ENCODE measurements at places on chromosomes 12 and 14. TPM values are rescaled to one million over a fixed set of nuclear protein-coding genes. Genes with fewer than 3 reads are reported as not detected.
A peak's percentile ranks its signal among the peaks of the same experiment; 100 is the strongest.

DNA sequence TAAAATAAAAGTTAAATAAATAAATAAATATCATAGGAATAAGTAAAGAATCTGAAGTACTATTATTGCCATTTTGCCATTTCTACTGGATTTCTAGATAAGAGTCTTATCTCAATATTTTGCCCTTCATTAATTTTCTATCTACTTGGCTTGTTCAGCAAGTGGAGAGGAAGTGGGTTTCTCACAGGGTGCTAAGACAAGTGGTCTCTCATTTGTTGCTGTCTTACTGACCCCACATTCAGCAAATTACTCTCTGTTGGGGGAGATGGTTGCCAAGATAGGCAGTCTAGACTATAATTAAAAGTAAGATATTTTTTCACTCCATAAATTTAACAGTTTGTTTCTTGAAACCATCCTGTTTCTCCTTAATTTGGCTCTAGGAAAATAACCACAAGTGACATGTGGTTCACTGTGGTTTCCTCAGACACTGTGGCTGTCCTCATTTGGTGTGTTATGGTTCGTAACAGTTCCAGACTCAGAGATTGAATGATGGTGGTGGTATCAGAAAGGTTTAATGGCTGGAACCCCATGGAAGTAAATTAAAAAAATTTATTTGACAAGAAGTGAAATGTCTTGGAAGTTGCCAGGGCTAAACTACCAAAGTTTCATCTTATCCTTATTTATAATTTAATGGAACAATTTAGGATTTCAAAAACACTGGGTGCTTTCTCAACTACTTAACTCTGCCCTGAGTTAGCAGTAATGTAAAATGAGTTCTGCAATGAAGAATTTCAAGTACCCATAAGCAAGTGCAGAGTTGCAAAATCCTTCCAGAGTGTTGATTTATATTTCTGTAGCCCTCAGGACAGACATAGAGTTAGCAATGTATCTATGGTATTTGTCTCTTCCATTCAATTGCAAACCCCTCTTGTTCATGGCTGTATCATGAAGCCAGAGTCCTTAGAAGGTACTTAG is 214.8 kb downstream of the MSRB3 start:
- H3K4me3 ChIP-seq = no peak overlapping the region
- H3K4me1 ChIP-seq = peaks cover 52% of the 10 kb centered on the region
- no peaks in the 10 kb centered on the region for H3K27me3 ChIP-seq
- DNase-seq = no peak

- DNase-seq = peak; percentile 82
- H3K4me1 ChIP-seq = peaks cover 36% of the 10 kb centered on the region
- no peaks in the 10 kb centered on the region for H3K27me3 ChIP-seq
- 0 out of 2 replicates have a peak overlapping the region, but pooled peaks have one; percentile 4 for H3K4me3 ChIP-seq
- peak overlapping the region; percentile 87 for H3K27ac ChIP-seq
These were observed 6.5 kb downstream of the HIP1R start for GRCh38 chr12:122841544-122842321.

GRCh38 chr12:85253853-85254252 is 26.2 kb upstream of the ALX1 start:
- no peak overlapping the region for H3K4me3 ChIP-seq
- H3K27me3 ChIP-seq = no peaks in the 10 kb centered on the region
- DNase-seq = no peak
- H3K27ac ChIP-seq = no peak overlapping the region
- no peaks in the 10 kb centered on the region for H3K36me3 ChIP-seq

DNA sequence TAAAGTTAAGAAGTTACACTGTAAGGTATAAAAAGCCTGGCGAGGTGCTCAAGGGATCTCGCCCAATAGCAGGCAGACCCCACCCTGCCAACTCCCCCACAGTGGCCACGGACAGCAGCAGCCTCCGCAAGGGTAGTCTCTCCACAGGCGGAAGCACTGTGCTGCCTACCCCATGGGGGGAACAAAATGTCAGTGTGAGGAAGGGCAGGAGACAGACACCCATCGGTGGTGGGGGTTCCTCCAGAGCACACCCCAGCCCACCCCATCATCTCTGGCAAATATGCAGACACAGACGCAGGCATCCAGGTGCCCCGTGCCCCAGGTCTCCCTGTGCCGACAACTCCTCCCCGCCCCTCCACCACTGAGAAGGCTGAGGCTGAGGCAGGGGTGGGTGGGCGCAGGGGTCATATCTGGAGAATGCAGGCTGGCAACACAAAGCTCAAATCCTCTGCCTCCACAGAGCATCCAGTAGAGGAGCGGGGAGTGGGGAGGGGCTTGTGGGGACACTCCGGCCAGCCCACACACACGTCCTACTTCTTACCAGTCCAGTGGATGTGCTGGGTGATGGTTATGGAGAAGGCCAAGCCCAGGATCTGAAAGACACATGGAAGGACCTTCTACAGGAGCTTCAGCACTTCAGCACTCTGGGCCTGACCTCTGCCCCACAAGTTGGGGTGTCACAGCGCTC is 68.3 kb upstream of the DDX11 start:
- H3K36me3 ChIP-seq = no peaks in the 10 kb centered on the region
- H3K27me3 ChIP-seq = no peaks in the 10 kb centered on the region
- peak overlapping the region; percentile 90 for H3K27ac ChIP-seq
- H3K4me3 ChIP-seq = no peak overlapping the region
- DNase-seq = no peak

DNA sequence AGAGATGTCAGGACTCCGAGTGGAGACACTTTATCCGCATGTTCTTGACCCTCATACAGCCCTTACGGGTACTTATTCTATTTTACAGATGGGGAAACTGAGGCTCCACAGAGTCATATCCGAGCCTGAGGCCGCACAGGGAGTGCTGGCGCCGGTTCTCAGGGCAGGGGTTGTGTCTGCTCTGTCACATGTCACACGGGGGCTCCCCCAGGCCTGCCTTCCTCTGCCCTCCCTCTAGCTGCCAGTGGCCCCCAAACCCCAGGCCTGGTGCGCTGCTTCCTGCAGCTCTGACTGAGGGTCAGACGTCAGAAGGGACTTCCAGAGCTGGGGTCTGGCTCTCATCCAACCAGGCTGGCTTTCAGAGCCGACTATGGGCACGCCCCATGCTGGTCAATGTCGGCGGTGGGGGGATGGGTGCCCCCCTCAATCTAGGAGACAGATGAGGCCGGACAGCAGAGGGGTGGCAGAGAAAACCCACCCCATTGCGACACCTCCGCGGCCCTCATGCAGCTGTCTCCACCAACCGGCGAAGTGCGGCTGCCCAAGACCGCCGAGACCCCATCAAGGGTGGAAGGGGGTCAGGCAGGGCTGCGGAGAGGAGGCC is 811 bp upstream of the INF2 start:
- H3K27me3 ChIP-seq = no peaks in the 10 kb centered on the region
- peak overlapping the region; percentile 40 for H3K27ac ChIP-seq
- DNase-seq = no peak
- peaks cover 41% of the 10 kb centered on the region for H3K4me1 ChIP-seq

DNA sequence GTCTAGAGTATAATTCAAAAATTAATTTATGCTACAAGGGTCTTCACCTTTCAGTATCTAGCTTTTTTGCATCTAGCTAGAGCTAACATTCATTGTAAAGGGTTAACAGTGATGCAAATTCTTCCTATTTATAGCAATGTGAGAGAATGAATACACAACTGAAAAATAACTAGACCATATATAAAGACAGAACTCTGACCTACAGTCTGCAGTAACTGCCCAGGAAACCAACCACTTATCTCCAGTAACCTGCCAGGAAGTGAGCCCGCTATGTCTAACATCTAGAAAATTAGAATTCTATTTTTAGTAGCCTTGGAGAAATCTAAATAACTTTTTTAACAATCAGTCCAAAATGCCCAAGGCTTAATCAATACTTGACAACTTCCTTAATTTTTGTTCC is 1021.9 kb downstream of the LRFN5 start:
- no peak overlapping the region for H3K4me3 ChIP-seq
- H3K4me1 ChIP-seq = no peaks in the 10 kb centered on the region
- DNase-seq = no peak

DNA sequence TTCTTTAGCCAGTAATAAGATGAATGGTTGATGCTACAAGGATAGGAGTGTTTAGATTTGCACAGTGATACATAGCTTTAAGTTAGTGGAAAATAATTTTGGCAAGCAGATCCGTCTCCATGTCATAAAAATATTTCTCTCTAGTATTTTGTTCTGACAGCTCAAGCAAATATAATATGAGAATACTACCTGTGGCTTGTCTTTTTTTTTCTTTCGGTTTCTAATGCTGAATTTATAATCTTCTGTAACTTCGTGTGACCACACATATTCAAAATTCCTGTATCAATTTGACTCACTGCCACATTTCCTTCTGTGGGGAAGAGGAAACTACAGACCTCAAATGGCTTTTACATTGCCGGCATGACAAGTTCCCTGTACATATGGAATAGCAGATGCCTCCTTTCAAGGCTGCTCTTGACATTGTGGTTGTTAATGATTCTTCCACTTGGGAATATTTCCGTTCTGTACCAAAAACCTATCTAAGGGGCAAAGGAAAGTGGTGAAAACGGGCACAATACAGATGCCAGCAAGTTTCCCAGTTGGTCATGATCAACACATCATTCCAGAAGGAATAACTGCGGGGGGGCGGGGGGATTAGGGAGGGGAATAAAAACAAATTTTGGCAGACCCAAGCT is 103.6 kb upstream of the CCDC91 start:
- H3K4me3 ChIP-seq = no peak overlapping the region
- no peaks in the 10 kb centered on the region for H3K27me3 ChIP-seq
- no peak overlapping the region for H3K27ac ChIP-seq
- H3K36me3 ChIP-seq = no peaks in the 10 kb centered on the region

DNA sequence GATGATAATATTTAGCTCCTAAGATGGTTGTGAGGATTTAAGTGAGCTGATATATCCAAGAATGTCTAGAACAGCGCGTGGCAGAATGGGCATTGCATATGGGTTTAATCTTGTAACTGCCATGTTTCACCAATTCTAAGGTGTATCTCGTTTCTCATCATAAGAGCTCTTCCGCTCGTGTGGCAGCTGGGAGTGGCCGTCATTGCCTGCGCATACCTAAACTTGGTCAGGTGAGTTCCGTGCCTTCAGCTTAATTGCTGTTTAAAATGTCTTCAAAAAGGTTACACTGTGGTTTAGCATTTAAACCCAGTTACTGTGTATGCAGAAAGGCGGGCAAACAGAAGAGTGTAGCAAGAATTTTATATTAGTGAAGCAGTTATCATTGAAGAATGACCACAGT is 4.5 kb upstream of the AQP2 start:
- no peaks in the 10 kb centered on the region for H3K27me3 ChIP-seq
- H3K27ac ChIP-seq = no peak overlapping the region
- no peaks in the 10 kb centered on the region for H3K4me1 ChIP-seq
- no peak for DNase-seq

DNA sequence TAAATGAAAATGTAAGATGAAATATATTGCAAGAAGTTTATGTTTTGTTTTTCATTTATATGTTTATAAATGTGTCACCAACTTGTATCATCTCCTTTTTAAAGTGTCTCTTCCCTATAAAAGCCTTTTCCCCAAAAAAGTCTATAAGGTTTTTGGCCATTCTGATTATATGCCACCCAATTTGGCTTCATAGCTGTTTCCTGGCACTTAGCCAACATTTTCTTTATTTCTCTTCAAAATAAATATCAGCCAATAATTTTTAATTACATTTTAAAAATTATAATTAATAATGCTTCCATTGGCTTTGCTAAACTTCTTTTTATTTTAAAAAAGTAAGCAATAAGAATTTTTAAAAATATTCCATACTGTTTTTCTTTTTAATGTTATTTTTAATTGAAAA is 171.8 kb downstream of the RASSF9 start:
- H3K4me3 ChIP-seq = no peak overlapping the region
- H3K27ac ChIP-seq = no peak overlapping the region
- no peak for DNase-seq
- H3K36me3 ChIP-seq = peaks cover 42% of the 10 kb centered on the region

DNA sequence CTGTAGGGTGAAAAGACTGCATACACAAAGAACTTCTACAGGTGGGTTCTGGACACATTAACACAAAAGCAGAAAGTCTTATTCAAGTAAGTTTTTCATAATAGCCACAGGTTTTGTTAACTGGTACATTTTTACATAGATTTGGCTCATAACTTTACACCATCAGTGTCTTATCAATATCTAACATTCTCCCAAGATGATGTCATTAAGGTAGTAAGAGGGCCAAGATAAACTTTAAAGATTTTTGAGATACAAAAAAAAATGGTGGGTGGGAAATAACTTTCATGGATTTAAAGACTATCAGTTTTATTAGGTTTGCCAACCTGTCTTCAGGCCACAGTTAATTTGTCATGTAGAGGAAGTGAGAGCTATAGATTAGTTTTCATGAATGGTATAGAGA is 1.7 kb downstream of the SUPT16H start:
- DNase-seq = no peak
- no peak overlapping the region for H3K27ac ChIP-seq
- H3K4me3 ChIP-seq = peak overlapping the region; percentile 60
- no peaks in the 10 kb centered on the region for H3K27me3 ChIP-seq
- H3K36me3 ChIP-seq = peaks cover 41% of the 10 kb centered on the region
- H3K4me1 ChIP-seq = peaks cover 14% of the 10 kb centered on the region

DNA sequence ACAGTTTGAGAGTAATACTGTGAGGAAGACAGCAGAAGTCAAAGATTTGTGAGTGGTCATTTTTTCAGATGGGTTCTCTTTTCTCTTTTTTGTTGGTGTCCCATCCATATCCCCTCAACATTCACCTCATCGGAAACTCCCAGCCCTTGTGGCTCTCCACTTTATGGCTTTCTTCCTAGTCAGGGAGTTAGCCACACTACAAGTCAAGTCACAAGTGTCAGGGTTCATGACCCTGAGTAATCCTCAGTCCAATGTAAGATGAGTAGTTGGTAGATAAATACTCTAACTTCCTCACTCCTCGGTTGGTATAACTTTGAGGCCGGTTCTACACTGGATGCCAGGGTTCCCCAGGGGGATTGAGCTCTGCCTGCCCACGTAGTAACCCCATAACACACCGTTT is 41.4 kb downstream of the PTGER2 start:
- H3K36me3 ChIP-seq = no peaks in the 10 kb centered on the region
- peaks cover 46% of the 10 kb centered on the region for H3K4me1 ChIP-seq
- no peak overlapping the region for H3K4me3 ChIP-seq
- no peaks in the 10 kb centered on the region for H3K27me3 ChIP-seq
- no peak for DNase-seq

DNA sequence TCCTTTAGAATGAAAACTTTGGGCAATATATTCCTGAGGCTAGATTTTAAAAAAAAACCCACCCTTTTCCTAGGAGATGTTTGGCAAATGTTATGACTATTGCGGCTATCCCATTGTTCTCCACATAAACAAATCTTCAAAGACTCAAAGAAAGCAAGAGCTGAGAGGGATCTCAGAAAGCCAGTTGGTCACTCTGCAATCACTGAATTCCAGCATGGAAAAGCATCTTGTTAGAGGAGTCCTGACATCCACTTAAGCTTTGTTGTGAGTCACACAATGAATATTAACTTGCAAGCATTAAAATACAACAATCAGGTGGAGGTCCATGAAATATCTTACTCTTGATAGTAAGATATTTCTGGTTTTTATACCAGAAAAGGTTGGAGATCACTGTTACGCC is 11.0 kb upstream of the PTPRB start:
- H3K4me3 ChIP-seq = no peak overlapping the region
- peaks cover 61% of the 10 kb centered on the region for H3K4me1 ChIP-seq
- no peaks in the 10 kb centered on the region for H3K27me3 ChIP-seq
- no peaks in the 10 kb centered on the region for H3K36me3 ChIP-seq

The CYP27B1 gene
- 12.9 TPM for total RNA-seq

The GLIPR1L1 gene
- not detected for total RNA-seq

The LRRC43 gene
- total RNA-seq = not detected

The SERPINA9 gene
- total RNA-seq = not detected

The RAPGEF3 gene
- total RNA-seq = 0.38 TPM

Measured in SJSA1 (cell line).